ENCODE measurements at places on chromosomes 7 and 10.
A peak's percentile ranks its signal among the peaks of the same experiment; 100 is the strongest.

DNA sequence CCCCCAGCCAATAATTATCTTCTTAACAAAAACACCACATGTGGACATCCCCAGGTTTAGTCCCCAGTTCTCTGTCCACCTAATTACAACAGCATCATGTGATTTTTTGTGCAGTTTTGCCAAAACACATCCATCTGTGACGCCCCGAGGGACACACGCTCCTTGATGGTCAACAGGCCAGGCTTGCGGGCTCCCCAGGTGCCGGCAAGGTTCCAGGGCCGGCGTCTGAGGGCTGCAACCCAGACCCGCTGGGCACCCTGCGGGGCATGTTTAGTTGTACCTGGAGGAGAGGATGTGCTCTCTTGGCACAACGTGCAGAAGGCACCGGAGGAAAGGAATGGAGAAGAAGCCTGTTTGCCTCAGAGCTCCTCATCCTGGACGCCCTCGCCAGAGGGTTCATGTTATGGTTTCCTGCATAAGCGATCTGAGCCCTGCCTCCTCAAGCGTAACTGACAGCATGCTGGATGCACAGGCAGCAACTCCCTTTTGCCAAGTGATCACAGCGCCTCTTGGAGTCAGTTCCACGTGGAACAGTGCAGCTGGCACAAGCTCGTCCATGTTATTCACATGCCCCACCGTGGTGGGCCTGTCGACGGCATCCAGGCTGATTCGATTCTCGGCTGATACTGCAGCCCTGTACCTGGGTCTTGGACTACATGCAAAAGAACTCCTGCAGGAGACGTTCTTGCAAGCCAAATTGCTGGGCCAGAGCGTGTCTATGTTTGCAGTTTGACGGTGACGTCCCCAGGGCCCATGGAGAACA is 41.6 kb downstream of the JAKMIP3 start:
- ATAC-seq, result no peak

- ATAC-seq, result peak; percentile 88
Observed at GRCh38 chr10:3873728-3874461, 88.9 kb upstream of the KLF6 start.

GRCh38 chr7:151867912-151868311 is 9.0 kb downstream of the PRKAG2 start:
- ATAC-seq, result no peak

DNA sequence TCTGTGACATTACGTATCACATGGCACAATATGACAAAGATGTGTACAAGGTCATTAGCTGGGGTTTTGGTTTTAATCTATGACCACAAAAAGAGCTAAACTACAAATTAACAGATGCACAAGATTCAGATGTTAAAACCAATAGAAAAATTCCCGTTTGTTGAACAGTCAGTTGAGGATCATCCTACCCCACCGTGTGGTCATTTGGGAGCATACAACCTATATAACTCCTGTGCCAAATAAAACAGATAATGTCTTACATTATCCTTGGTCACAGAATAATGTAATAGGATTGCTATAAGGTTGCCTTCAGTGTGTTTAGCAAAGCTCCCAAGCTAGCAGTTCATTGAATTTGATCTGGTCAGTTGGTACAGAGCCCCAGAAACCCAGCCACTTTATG is 28.2 kb downstream of the ASNS start:
- ATAC-seq, result no peak

GRCh38 chr10:14017467-14017866 is 313.3 kb downstream of the FRMD4A start:
- ATAC-seq, result no peak

DNA sequence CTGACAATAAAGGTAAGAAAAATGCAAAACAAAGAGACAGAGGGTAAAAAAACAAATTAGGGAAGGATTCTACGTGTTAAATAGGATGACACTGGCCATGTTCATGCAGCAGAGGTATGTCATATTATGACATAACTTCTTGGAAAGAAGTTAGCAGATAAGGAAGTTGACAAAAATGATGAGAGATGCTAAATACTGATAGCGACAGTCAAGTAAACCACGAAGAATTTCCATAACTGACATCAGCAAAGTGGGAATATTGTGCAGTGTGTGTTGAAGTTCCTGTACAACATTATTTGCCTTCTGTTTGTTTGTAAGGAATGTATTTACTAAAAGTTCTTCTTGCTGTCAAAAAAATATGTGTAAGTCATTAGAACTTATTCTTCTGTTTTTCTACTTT is 29.5 kb downstream of the MDH2 start:
- ATAC-seq, result no peak

DNA sequence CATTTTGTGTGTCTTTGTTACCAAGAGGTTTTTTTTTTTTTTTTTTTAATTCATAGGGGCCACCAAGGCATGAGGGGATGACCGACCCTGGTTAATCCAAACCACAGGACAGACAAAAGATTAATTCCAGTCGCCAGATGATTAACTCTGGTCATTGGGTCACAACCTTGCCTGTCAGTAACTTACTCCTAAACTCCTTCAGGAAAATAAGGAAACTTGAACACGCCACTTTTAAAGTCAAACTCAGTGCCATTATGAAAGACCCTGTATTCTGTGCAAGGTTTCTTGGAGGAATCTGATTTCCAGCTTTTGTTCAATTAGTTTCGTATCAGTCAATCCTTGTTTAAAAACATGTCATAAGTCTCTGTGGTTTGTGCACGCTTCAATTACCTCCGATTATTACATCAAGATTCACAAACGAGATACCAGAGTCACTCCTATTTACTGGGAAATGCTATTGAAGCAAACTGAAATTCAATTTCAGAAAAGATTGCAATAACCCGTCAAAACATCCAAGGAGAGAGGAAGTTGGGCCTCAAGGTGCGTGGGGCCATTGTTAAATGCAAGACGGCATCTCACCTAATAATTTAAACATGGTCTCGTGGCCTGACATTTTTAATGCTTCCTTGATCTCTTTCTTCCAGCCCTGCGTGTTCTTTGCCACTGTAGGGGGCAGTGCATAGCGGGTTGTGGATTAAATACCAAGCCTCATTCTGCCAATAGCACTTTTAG is 44.0 kb downstream of the NRP1 start:
- ATAC-seq, result peak; percentile 72

DNA sequence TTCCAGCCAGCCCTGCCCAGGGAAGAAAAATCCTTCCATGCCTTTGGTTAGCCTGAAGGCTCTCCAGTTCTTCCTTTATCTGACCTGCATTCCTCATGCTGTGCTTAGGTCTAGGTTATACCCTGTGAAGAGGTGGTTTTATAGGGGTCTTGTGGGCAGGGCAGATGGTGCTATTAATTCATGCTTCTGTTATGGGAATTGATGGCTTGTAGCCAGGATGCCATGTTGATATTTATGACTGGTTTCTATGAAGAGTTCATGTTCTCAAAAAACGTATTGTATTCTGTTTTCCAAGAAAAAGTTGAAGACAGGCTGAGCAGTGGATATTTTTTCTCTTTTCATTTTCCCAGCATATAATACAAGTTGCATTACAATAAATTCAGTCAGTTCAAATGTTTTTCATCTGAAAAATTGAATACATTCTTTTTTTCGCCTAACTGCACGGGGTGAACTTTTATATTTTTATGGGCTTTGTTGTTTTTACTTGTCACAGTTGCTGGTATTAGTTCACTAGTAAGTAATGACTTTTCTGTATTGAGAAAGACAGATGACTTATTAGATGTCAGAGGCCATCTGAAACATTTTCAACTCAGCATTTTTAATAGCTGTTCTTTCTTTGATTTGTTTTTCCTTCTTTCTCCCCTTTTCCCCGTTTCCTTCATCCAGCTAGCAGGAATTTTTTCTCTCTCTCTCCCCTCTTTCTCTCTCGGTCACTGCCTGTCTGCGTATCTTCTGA is 322.8 kb downstream of the LRMDA start:
- no peak for ATAC-seq

- ATAC-seq, result peak; percentile 89
Observed at GRCh38 chr10:71431239-71432100, 34.8 kb downstream of the CDH23 start.

- ATAC-seq, result peak; percentile 99
Observed at GRCh38 chr7:82559193-82559805, 115.7 kb upstream of the CACNA2D1 start.

- ATAC-seq, result no peak
Observed at GRCh38 chr7:2468227-2468626, 8.0 kb downstream of the GRIFIN start.

DNA sequence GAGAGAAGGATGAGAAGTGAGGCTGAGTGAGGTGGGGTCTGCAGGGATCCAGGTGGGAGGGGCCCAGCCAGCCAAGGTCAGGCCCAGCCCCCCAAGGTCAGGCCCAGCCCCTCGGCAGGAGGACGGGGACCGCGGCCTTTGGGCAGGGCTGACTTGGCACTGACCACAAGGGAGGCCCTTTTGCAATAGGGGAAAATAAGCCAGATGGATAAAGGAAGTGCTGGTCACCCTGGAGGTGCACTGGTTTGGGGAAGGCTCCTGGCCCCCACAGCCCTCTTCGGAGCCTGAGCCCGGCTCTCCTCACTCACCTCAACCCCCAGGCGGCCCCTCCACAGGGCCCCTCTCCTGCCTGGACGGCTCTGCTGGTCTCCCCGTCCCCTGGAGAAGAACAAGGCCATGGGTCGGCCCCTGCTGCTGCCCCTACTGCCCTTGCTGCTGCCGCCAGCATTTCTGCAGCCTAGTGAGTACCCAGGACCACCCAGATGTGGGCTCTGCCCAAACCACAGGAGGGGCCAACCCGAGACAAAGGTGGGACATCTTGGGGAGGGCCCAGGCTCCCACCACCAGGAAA is at the start of gene PILRA:
PILRA (plus strand) TSS at position 227 of the 571 bp plus-strand sequence; CDS start at position 397, 170 bp downstream.
- ATAC-seq, result peak; percentile 2
